ENCODE measurements at places on chromosomes 12 and 14.

- peak; percentile 63 for DNase-seq
These were observed 108.6 kb upstream of the FLRT2 start for GRCh38 chr14:85421186-85421877.

- DNase-seq, result no peak
These were observed 2.0 kb downstream of the AQP6 start for GRCh38 chr12:49974677-49975317.

- DNase-seq, result peak; percentile 46
These were observed 281.7 kb upstream of the AMIGO2 start for GRCh38 chr12:47361389-47362021.

DNA sequence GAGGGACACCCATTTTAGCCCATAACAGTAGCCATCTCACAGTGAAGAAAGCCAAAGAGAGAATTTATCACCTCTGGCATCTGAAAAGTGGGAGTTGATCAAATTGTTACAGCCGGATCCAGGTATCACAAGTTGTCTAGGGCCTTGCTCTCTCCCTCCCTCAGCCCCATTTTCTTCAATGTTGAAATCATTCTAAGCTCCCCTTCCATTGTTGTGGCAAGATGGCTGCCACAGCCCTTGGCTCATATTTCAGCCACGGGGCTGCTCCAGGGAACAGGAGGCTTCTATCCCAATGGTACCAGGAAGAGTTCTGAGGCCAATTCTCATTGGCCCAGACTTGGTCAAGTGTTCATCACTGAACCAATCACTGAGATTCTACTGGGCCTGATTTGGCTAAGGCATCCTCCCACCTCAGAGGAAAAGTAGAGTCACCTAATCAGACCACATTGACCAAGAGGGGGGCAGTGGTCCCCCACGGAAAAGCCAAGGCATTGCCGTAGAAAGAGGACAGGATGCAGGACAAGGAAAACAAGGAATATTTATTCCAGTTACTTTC is 106.2 kb downstream of the GPATCH2L start:
- DNase-seq, result peak; percentile 6

DNA sequence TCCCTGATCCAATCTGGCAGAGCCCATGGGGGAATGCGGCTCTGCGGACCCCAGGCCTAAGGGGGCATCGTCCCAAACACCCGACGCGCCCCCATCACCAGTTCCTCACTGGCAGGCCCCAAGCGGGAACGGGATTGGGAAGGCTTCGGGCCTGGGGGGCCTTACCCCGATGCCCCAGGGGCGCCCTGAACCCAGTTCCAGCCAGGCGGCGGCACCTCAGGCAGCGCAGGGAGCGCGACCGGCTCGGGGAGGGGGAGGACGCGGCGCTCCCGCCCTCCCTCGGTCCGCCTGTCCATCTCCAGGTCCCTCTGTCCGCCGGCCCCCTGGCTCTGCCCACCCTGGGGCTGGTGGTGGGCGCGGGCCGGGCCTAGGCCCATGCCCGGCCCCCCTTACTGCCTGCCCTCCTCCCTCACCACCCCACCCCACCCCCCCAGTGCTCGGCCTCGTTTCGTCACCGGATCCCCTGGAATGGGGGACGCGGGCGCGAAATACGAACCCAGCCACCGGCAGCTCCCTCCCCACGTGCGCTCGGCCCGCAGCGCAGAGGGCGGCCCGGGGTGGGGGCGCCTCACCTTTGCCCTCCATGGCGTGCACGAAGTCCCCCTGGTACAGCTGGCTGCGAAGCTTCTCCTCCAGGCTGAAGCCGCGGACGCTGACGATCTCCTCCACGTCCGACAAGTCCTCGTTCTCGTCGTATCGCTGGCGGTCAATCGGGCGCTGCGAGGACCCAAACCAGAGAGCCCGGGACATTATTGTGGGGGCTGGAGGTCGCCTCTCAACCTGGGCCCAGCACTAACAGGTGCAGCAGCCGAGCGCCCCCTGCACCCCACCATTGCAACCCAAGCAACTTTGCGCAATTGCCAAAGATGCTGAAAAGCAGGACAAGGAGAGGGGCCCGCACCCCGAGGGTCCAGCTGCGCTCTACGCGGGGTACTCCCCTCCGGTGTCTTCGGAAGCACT is 2.3 kb downstream of the KDM2B start:
- no peak for DNase-seq

DNA sequence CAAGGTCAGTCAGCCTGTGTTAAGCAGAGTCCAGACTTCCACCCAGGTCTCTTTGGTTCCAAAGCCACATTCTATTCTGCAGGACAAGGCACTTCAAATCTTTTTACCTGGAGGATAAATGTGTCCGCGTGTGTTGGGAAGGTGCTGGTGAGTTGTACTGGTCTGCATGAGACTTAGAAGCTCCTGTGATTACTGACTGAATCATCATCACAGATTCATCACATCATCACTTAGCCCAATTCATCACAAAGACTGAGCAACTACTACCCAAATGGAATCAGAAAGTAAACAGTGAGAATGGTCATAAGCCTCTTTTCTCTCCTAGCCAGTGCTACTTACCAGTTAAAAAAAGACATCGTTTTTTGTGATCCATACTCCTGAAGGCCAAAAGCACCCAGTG is 5.3 kb downstream of the SLC15A5 start:
- no peak for DNase-seq
